ENCODE measurements at places on chromosomes 3 and 15.

GRCh38 chr15:49135911-49136310, 19.5 kb downstream of the COPS2 start:
- DNase-seq, result peak; percentile 83

DNA sequence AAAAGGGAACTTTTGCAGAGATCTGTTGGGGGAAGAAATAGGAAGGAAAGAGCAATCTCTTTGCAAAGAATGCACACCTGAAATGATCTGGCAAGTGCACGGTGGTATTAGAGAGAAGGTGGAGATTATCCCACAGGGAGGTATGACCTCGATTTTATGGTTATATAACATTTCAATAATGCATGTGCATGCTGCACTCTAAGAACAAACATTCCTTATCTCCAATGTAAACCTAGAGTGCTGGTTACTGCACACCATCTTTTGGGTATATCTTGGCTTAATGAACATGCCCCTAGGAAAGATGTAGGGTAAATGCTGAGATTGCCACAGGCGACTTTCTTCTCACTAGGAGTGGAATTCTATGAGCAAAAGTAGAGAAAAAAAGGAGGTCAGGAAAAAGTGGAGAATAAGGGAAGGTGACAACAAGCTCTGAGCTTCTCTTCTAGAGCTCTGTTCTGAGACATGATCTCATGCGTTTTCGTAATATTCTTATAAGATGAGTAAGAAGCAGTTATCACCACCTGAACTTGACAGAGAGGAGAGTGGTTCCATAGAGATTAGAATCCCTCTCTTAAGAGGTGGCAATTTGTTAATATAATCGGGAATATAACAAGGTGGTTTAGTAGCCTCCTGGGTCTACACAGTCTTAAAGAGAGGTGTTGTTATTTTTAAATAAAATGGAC, 117.5 kb upstream of the TMC3 start:
- DNase-seq, result no peak

DNA sequence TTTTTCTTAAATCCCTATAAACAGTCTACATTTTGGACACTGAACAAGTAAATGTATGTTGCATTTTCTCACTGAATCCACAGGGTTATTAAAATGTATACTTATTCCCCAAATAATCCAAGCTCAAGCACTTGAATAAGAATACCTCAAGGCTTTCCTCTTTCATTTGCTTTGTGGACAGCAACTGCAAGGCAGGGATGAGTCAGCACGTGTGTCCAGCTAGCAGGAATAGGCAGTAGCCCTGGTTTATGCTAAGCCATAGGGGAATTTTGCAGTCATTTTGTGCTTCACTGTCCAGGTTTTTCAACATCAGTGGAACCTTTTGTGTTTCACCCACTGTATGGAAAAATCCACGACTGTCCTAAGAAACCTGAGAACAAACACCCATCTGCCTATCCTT, 96.7 kb upstream of the KCNMB2 start:
- DNase-seq, result peak; percentile 62

- DNase-seq, result no peak
Measured at GRCh38 chr15:77023576-77024272, 28.8 kb downstream of the PSTPIP1 start.
